ENCODE measurements at places on chromosomes 3 and 15.

DNA sequence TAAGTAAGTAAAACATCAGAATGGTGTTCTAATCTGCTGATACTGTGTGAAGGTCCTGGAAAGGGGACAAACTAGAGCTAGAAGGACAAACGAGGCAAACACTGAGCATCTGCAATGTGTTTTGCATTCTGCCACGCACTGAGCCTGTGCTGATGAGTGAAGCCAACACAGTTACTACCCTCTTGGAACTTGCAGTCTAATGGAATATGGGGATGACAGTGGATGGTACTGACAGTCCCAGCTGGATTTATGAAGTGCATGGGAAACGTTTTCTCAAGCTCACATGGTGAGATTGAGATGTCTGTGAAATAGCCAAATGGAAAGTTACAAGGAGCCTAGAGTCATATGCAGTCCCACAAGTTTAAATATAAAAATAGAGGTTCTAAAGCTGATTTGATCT is 86.6 kb downstream of the FOXB1 start:
- DNase-seq = no peak

- no peak for DNase-seq
Measured at GRCh38 chr3:124351430-124352148, 359.7 kb upstream of the ROPN1 start.

DNA sequence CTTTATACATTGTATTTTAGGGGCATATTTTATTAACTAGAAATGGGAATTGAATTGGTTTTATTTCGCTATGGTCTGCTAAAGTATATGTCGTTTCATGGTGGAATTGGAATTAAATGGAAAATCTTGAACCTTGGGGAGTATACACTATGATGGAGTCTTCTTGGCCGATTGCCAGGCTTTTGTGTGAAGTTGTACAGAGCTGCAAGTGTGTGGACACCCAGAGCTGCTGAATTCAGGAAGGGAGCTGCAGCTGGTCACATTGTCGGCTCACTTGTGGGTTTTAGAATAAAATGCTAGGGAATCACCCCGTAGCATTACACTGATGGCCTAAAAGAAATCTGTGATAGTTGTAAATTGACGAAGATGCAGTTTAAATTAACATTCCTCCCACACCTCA is 35.1 kb downstream of the USP3 start:
- peak; percentile 39 for DNase-seq

DNA sequence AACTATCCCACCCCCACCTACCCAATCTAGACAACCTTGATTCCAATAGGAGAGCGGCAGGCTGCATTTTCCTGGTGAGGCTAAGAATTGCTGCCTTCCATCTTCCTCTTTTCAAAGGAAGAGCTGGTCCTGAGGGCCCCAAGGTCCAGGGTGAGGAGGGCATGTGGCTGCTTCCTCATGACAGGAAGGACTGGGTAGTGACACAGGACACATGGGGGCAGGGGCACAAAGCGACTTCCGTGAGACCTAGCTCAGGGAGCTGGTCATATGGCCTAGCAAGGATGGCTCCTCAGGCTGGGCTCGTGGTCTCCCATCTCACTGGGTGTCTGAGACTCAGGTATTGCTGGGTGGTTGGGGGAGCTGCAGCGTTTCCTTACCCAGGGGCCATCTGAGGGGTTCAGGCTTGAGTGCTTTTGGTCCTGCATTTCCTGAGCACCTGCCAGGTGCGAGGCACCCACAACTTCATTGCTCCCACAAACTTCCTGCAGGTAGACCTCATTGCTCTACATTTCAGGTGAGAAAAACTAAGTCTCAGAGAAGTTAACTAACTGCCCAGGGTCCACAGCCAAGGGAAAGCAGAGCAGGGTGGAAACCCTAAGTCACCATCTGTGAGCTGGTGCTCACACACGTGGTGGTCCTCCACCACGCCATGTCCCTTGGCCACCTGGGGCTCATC is 160.0 kb upstream of the TLE3 start:
- DNase-seq = no peak

GRCh38 chr3:7207928-7208327 is 347.0 kb downstream of the GRM7 start:
- no peak for DNase-seq

- peak; percentile 79 for DNase-seq
Measured at GRCh38 chr3:72591522-72592421, 256.5 kb downstream of the SHQ1 start.

- DNase-seq = no peak
Measured at GRCh38 chr3:113219605-113220300, 8.4 kb downstream of the BOC start.

GRCh38 chr3:57110798-57111197 is 50.3 kb downstream of the SPATA12 start:
- peak; percentile 63 for DNase-seq

DNA sequence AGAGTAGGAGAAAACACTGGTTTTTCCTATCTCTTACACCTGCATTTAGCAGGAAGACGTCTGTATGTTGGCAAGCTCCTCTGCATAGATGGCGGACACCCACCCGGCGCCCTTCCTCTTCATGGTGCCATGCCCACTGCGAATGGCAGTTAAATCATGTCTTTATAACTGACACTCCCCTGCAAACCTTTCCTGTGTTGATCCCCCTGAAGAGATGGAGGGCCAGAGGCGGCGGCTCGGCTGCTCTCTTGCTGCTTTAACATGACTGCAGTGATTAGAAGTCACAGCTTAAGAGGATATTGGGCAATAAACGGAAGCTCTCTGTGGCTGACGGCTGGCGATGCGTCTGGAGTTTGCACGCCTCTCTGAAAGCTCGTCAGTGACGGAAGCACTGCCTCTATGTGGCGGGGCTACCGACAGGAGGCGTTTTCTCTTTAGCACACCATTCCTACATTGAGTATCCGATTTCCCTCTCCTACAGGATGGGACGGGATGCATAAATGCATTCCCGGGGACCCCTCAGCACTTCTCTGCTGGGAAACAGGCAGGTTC is 25.5 kb upstream of the SNRPA1 start:
- DNase-seq = peak; percentile 47

GRCh38 chr15:69743091-69743490 is 290.5 kb downstream of the RPLP1 start:
- no peak for DNase-seq

DNA sequence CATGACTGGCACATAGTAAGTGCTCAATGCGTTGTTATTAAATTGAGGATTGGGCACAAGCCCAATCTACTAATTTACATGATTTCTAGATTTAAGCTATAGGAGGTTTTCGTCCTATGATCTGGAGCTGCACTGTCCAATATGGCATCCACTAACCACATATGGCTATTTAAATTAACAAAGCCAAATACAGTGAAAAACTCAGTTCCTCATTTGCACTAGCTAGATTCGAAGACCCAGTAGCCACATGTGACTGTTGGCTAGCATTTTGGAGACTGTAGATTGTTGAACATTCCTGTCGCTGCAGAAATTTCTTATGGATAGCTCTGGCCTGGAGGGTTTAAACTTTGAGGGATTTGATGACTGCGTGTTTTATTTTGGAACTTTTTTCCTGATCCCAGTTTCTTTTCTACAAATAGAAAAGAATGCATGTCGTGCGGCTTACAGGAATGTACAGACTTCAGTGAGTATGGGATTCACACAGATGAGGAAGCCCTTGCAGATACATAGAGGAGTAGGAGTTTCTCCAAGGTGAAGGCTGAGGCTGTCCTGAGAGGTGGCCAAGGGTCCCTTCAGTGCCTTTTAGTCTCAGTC is 82.8 kb downstream of the SLCO3A1 start:
- DNase-seq = no peak

All from femur (tissue), 1 donor.